Mesothelial cell of epicardium (in vitro differentiated cells): ENCODE measurements at places on chromosomes 13 and 19.

DNA sequence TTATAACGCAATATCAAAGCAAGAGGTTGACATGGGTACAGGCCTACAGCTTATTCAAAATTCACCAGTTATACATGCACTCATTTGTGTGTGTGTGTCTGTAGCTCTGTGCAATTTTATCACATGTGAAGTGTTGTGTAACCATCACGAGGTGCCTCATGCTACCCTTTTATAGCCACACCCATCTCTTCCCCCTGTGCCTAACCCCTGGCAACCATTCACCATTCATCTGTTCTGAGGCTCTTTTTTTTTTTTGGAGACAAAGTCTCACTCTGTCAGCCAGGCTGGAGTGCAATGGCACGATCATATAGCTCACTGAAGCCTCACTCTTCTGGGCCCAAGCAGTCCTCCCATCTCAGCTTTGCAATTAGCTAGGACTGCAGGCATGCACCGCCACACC, 78.4 kb downstream of the DPF1 start:
- no peak for DNase-seq

DNA sequence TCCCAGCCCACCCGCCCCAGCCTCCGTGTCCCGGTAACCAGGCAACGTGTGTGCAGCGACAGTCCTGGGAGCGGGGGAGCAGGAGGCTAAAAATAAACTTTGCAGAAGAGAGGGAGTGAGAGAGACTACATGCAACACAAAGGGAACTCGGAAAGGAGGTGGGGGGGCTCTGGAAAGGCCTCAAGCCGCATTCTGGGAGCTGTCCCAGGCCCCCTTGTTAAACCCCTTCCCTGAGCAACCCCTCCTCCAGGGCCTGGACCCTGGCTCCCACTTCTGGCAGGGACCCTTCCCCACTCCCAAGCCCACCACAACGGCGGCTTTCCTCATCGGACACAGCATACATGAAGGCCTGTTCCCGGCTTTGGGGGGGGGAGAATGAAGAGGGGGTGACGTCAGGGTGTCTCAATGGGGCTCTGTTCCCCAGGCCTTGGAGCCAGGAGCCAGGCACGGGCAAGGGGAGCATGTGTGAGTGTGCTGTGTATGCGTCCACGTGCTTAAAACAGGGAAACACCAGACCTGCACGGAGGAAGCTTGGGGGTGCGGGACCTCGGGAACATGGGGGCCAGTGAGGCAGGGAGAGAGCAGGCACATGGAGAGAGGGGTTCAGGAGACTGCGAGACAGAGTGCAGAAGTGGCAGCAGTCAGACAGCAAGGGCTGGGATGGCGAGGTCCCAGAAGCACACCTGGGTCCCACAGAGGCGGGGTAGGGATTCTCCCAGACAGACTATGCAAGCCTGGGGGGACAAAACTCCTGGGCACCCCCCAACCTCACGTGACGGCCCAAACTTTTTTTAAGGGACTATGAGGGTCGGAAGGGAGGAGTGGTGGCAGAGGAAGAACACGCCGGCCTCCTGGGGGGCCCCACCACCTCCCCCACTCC, 2.3 kb downstream of the ERF start:
- no peak for DNase-seq

- no peak for DNase-seq
Measured at GRCh38 chr13:70237131-70237530, 128.9 kb upstream of the KLHL1 start.

DNA sequence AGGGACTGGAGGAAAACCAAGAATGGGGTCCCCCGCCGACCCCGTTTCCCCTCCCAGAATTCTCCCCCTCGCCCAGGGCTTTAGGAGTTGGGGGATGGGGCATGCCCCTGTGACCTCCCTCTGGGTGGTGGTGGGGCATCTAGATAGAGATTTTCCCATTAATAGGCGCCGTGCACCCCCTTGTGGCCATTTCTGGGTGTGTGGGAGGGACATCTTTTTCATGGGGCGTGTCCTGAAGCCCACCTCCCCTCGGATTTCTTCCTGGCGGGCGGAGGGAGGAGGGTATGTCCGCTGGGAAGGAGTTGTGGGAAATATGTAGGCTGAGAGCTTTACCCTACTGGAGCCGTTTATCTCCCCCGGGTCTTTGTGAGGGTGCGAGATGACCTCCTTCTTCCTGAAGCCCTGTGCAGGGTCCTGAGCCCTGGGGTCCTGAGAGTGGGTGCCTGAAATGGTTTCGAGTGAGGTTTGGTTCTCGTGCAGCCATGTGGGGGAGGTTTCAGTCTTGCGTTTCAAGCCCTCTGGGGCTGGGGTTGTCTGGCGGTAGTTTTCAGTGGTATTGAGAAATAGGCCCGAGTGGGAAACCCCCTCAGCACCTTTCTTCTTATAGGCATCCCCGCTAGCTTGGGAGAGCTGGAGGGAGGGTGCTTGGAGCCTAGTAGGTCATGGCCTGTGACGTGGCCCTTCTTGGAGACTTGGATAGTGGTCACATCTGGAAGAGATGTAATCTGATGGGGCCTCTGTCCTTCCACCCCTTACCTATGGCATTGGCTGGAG, 1.0 kb downstream of the PRMT1 start:
- peak; percentile 92 for DNase-seq

DNA sequence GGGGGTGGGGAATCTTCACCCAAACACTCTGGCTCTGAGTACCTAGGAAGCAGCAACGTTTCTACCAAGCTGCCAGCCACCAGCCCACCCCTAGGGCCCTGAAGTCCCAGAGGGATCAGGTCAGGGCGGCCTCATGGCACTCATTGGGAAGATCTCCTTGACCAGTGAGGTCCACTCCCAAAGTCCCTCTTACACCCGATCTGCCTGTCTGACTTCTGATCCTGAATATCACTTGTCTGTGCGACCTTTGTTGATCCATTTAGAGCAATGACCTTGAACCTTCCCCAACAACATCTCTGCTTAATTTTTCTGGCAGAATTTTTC, 2.1 kb upstream of the GNA15 start:
- no peak for DNase-seq

- DNase-seq: no peak
Measured at GRCh38 chr19:18682807-18683108, 722 bp upstream of the CRTC1 start.

- DNase-seq: no peak
Measured at GRCh38 chr13:50512474-50513299, 330.8 kb downstream of the DLEU7 start.

DNA sequence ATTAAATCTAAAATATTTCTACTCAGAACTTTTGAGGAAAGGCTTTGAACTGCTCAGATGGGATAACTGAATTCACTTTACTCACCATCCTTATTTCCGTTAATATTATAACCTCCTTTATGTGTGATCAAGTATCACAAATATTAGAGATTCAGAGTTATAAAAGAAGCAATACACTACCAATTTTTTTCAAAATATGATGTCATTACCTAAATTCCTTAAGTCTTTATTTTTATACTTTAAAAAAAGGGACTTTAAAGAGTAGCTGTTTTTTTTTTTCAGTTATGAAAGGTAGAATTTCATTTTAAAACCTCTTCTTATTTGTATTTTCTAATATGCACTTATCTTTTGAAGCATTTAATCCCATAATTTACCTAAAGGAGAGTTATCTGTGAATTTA, 239.5 kb downstream of the DIAPH3 start:
- DNase-seq: no peak

- DNase-seq: no peak
Measured at GRCh38 chr13:22014469-22014868, 343.6 kb downstream of the FGF9 start.
